Peyer's patch (tissue), 4 donors: ENCODE measurements at places on chromosomes 12 and 14. TPM values are rescaled to one million over a fixed set of nuclear protein-coding genes. Genes with fewer than 3 reads are reported as not detected.

- DNase-seq, result no peak
These were observed 47.7 kb upstream of the ANP32D start for GRCh38 chr12:48424644-48425043.

GRCh38 chr14:64952598-64953309, 10.2 kb upstream of the GPX2 start:
- no peak for DNase-seq

DNA sequence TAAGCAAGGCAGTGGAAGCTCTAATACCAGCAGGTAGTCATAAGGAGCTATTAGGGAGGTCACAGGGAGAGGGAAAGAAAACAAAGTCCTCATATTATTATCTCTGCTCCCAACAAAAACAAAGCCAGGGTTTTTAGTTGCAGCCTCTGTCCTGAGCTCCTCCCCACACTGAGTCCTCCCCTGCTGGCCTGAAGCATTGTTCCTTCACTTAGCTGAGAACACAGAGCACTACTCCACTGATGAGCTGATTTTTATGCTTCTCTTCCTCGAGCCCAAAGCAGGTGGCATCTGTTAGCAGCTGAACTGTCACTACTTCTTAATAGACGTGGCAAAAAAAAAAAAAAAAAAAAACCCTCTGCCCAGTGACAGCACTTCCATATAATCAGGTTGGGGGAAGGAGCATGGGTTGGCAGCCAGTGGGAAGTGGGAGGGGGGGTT, 10.5 kb upstream of the STAC3 start:
- no peak for DNase-seq

DNA sequence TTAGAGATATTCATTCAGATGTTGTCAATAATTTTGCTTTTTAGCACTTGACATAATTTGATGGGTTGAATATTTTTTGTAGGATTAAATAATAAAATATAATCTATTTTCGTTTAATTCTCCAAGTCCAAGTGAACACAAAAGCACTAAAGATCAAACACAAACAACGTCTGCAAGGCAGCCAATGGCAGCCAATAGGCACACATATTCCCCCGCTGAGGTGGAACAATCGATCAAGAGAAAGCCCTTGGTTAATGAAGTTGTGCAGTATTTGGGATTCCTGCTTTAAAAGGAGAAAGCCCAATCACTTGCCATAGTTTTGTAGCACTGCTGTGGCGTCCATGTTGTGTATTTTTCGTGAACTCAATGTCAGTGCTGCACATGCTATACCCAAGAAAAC, 1.5 kb downstream of the DHRS7 start:
- DNase-seq, result no peak

DNA sequence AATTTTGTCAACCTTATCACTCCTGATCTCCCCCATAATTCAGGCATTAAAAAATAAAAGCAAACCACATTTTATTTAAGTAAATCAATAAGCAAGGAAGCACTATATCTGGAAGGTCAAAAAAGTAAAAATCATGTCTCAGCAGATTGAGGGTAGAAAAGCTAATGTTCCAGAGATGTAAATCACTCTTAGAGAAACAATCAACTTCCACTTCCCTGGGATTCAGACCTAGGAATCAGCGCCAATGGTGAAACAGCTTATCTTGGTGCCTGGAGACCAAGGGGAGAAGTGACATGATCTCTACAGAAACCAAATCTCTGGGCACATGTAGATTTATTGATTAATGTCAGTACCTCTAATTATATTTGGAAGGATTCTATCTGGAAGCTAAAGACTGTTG, 10.9 kb upstream of the SNX6 start:
- no peak for DNase-seq

GRCh38 chr12:109740694-109741245, 27.1 kb downstream of the FAM222A start:
- peak; percentile 22 for DNase-seq

- no peak for DNase-seq
These were observed 55.4 kb downstream of the IRAK3 start for GRCh38 chr12:66244446-66244845.

Gene IGFBP6
- 70.2 TPM for total RNA-seq

- no peak for DNase-seq
These were observed 94.7 kb downstream of the TSPAN8 start for GRCh38 chr12:71063087-71063486.

DNA sequence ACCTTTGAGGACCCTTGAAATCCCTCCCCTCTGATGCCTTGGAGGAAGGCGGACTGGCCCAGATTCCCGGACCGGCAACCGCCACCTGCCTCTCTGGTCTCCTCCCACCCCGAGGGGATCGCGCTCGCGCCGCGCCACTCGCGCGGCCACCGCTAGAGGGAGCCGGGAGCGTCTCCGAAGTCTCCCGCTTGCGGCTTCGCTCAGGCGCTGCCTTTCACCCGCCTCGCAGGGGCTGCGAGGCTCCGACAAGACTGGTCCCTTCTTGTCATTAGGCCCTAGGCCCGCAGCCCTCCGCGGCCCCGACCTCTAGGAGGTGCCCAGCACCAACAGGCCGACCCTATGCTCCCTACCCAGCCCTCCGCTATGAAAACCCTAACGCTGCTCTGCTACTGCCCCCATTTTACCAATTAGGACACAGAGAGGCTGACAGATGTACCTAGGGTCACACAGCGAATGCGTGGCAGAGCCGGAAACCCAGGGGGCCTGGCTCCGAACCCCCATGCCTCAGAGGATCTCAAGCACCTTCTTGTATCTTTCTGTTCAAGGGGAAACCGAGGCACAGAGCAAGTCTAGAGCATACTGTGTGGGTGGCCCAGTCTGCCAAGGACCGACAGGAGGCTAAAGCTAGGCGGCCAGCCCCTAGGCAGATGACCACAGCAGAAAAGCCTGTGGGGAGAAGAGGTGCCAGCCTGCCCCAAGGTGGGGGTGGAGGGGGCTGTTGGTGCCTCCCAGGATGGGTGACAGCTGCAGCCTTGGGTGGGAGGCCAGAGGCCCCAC, 21.4 kb upstream of the VSX2 start:
- peak; percentile 77 for DNase-seq

DNA sequence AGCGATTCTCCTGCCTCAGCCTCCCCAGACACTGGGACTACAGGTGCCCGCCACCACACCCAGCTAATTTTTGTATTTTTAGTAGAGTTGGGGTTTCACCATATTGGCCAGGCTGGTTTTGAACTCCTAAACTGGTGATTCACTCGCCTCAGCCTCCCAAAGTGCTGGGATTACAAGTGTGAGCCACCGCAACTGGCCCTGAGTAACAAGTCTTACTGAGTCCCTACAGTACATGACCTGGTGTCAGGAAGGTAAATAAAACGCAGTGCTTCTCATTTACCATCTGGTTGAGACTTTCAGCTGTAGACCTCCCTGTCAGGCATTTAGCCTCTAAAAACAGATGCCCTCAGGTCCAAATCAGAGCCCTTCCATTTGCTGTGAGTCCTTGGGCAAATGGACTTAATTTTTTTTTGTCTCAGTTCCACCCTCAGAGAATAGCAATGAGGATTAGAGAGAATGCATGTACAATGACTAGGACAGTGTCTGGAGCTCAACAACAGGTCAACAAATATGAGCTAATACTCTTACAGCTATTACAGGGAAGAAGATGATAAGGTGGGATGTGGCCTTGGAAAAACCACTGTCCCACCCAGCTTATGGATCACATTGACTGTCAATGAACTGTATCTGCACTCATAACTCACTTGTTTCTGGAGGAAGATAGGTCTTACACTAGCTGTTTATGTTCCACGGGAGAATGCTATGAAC, 70.5 kb downstream of the PHLDA1 start:
- DNase-seq, result no peak

- DNase-seq, result no peak
These were observed 57.0 kb downstream of the HELB start for GRCh38 chr12:66359300-66359699.

DNA sequence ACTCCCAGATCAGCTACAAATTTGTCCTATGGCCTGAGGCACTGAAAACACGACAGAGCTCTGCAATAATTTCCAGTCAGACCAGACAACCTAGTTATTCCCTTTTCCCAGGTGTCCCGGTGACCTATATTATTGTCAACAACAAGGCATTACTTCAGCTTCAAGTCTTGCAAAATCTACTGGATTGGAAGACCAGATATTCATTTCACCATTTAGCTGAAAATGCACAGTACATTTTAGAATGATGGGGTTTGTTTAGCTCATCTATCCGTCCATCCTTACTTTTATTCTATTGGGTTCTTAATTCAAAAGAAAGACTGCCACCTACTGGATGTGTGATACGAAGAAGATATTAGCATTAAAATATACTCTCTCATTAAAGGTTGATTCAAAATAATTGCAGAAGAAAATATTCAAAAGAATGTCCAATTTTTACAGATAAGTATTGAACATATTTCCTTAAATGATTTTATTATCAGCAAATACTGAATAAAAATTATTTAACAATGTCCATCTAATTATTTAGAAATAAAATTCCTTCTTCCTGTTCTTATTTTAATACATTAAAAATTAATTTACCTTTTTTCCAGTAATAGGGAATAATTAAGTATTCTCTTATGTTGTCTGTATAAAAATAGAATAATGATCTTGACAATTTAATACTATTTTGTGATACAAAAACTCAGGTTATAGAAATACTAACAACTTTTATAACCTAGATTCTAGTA, 244.9 kb upstream of the LRIG3 start:
- no peak for DNase-seq

- no peak for DNase-seq
These were observed 716.0 kb downstream of the LRFN5 start for GRCh38 chr14:42322531-42323284.

- DNase-seq, result no peak
These were observed 207.5 kb downstream of the SPTSSA start for GRCh38 chr14:34254571-34254970.

Gene LPAR5
- 18.7 TPM for total RNA-seq

Gene ANKRD33
- total RNA-seq, result not detected

DNA sequence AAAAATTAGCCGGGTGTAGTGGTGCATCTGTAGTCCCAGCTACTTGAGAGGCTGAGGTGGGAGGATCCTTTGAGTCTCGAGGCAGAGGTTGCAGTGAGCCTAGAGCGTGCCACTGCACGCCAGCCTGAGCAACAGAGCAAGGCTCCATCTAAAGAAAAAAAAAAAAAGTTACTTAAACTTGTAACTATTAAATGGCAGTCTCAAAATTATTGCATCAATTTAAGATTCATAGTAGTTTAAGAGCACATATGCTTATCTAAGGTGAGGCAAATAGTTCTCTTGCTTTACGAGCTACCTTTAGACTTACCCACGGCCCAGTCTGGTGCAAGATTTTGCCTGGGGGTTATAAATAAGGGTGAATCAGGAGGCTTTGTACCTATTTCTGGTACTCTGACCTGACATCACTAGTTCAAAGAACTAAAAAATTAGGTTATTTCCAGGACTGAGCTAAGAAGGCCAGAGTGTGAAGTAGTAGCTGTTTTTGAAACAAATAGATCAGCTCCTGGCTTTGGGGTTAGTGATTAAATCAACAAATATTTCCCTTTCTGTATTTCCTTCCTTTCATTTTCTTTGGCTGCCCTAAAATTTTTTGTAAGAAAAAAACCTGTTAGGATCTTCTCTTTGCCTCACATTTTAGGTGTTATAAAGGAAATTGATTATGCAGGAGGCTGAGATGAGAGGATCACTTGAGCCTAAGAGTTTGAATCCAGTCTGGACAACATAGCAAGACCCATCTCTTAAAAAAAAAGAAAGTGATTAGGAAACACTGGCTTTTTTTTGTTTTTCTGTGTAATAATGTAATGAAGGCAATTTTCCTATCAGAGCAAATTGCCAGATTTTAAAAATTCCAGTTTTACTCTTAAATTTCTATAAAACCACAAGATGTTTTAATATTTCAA, 3.6 kb downstream of the MGAT2 start:
- no peak for DNase-seq

DNA sequence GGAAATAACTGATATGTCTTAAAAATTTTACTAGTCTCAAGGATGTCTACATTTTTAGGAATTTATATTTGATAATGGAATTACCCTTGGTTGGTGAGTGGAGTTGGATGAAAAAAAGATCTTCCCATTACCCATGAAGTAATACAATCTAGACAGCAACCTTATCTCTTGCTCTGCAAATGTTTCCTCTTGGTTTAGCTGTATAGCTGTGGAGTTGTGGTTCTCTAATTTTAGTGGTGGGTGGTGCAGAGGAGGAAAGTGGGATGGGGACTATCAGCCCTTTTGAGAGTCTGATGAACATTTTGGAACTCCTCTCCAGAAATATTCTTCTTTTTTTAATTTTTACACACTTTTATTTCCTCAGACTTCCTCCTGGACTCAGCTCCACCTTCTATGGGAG, 17.1 kb downstream of the SPX start:
- DNase-seq, result no peak

DNA sequence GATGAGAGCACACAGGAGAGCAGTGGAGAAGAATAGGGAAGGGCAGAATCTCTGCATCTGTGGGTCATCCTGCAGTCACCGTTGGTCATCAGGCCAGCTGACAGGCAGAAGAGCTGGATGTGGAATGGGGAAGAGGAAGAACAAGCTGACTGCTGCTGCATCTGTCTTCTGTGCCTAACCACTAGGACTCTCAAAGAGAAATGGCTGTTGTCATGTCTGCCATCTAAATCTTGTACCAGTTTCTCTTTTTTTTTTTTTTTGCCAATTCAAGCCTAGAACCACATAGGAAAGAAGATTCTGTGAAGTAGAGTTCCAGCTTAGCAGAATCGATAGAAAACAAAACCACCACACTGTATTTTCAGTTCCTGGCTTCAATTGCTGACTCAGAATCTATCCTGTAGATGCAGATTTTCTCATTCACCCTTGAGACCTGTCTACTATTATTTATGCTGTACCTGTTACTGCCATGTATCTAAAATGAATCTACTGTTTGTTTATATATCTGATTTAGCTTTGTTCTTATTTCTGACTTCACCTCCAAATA, 421.9 kb upstream of the PRICKLE1 start:
- DNase-seq, result no peak

GRCh38 chr12:47433876-47434275, 272.0 kb downstream of the RPAP3 start:
- DNase-seq, result no peak

DNA sequence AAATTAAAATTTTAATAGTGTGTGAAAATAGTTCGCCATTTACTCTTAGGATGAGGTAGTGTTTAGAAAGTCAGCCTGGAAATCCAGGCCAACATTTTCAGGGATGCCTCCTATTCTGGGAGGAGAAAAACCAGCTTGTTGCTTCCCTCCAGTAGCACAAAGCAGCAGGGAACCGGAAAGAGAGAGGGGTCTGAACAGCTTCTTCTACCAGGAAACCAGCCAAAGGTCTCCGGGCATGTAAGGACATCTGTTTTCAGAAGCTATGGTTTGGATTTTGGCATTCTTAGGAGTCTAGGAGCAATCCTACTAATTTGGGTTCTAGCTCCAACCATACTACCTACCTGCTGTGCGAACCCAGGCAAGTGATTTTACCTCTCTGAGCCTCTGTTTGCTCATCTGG, 85.3 kb downstream of the DPF3 start:
- DNase-seq, result no peak

GRCh38 chr12:93877446-93877845, 200.3 kb downstream of the CRADD start:
- DNase-seq, result no peak
